Suppressor macrophage treated with lipopolysaccharide for 1 hour (primary cell): ENCODE measurements at places on chromosomes 4 and X.

DNA sequence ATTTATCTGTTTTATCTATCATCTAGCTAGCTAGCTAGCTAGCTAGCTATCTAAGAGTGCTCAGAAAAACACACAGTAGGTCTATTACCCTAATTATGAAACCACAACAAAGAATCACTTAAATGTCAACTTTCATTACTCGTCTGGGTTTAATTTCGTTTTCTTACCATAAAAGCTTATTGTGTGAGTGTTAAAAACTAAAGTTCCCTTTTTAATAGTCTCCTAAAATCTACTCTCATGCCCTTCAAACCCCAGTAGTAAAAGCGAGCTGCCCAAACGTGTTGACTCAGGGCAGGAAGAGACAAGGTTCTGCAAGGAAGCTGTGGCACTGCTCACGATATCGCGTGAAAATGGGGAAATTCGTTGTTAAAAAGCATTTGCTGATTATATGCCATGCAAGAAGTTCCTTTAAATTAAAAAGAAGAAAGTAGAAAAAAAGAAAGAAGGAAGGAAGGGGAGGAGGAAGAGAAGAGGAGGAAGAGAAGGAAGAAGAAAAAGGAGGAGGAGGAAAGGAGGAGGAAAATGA is 595 bp downstream of the MBNL3 start:
- peak; percentile 64 for DNase-seq

GRCh38 chrX:19687395-19687794 is 172.1 kb upstream of the MAP3K15 start:
- DNase-seq: no peak

DNA sequence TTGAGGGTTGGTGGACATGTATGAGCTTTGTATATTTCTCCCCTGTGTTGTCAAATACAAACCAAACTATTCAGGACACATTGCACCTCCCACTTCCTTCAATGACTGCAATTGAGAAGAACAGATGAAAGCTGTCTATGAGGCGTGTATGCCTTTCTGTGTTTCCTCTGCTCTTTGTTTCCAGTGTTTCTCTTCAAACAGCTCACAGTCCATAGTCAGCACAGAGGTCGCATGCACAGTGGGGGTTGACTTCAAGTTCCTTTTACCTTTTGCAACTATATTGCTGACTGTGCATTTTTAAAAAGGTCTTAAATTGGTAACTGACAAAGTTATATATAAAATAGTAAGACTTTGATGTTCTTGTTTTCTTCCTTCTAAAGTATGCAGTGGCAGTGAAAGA is 957.8 kb downstream of the C4orf33 start:
- no peak for DNase-seq

DNA sequence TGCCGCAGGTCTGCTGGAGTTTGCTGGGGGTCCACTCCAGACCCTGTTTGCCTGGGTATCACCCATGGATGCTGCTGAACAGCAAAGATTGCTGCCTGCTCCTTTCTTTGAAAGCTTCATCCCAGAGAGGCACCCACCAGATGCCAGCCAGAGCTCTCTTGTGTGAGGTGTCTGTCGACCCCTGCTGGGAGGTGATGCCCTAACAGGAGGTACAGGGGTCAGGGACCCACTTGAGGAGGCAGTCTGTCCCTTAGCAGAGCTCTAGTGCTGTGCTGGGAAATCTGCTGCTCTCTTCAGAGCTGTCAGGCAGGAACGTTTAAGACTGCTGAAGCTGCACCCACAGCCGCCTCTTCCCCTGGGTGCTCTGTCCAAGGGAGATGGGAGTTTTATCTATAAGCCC is 162.7 kb downstream of the NAF1 start:
- DNase-seq: no peak

GRCh38 chr4:172109466-172109865 is 296.3 kb downstream of the GALNTL6 start:
- no peak for DNase-seq
